Epithelial cell of prostate (primary cell): ENCODE measurements at places on chromosomes 6 and 20.
A peak's percentile ranks its signal among the peaks of the same experiment; 100 is the strongest.

DNA sequence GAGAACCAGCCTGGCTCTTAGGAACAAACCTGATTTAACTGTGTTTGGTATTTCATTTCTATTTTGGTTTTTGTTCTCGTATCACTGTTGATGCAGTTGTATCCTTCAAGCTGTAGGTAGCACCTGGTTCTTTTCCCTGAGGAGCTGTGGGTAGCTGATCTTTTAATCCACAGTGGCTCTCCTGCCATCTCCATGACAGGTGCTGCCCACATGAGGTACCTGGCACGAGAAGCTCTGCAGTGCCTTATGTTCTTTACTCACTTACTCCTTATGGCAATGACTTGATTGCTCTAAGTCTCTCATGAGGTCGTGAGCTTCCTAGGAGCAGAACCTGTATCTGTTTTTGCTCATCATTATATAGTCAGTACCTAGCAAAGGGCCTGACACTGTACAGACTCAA is 74.3 kb upstream of the EMILIN3 start:
- DNase-seq, result no peak

DNA sequence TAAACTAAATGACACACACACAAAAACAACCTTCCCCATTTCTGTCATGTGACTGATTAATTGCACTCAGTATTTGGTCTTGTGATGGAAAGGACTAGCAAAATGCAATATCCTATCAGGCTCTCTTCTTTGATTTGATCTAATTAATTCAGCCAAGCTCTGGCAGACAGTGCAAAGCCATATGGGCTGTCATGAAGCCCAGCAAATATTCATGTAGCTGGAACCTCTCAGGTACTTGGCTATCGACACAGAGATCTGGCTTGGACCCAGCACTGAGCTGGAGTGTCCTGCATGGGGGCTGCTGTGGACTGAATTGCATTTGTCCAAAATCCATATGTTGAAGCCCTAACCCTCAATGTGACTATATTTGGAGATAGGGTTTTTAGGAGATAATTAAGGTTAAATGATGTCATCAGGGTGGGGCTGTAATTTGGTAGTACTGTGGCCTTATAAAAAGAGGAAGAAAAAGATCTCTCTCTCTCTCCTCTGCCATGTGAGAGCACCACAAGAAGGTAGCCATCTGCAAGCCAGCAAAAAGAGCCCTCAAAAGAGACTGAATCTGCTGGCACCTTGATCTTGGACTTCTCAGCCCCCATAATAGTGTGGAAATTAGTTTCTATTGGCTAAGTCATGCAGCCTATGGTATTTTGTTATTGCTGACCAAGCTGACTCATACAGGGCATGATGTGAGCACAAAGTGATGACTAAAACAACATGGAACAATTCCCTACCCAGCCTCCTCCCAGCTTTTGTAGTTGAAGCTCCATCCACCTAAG is 77.1 kb downstream of the STMND1 start:
- DNase-seq, result peak; percentile 68

GRCh38 chr20:17759449-17759848 is 59.7 kb downstream of the BANF2 start:
- no peak for DNase-seq

DNA sequence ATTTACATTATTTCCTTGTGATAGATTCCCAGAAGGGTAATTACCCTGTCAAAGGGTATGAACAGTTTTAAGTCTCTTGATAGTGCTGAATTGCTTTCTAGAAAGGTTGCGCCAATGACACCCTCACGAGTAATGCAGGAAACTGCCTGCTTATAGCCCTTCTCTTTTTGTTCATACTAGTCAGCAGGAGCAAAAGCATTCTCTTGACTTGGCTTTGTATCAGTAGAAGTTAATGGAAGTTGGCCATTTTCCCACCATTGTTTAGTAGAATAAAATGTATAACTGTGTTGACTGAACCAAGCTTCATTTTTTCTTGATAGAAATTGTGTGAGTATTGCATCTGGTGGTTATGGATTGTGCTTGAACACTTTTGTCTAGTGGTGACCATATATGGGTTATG is 100.1 kb downstream of the FARS2 start:
- DNase-seq, result no peak

GRCh38 chr6:50288881-50289280 is 239.2 kb upstream of the DEFB112 start:
- DNase-seq, result no peak

GRCh38 chr6:22910370-22910769 is 341.0 kb downstream of the HDGFL1 start:
- no peak for DNase-seq

GRCh38 chr20:41456351-41456750 is 89.7 kb upstream of the EMILIN3 start:
- DNase-seq, result no peak

DNA sequence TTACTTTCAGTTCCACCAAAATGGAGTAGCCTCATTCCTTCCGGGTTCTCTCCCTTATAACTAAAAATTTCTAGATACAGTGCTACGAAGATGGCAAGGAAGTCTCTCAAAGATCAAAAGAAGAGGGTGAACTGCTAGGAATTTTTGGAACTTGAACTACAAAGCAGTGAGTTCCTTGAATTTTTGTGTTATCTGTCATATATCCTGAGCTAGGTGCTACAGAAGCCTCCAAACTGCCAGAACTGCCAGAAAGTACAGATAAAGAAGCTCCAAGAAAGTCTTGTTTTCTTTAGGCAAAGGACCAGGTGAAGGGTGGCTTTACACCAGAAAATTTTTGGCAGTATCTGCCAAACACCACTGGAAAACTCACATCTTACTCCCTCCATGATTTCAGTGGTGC is 218.8 kb upstream of the FLRT3 start:
- no peak for DNase-seq

GRCh38 chr6:137155830-137156229 is 17.6 kb downstream of the IL22RA2 start:
- DNase-seq, result peak; percentile 72

- no peak for DNase-seq
These were observed 66.5 kb downstream of the REV3L start for GRCh38 chr6:111416529-111416928.

DNA sequence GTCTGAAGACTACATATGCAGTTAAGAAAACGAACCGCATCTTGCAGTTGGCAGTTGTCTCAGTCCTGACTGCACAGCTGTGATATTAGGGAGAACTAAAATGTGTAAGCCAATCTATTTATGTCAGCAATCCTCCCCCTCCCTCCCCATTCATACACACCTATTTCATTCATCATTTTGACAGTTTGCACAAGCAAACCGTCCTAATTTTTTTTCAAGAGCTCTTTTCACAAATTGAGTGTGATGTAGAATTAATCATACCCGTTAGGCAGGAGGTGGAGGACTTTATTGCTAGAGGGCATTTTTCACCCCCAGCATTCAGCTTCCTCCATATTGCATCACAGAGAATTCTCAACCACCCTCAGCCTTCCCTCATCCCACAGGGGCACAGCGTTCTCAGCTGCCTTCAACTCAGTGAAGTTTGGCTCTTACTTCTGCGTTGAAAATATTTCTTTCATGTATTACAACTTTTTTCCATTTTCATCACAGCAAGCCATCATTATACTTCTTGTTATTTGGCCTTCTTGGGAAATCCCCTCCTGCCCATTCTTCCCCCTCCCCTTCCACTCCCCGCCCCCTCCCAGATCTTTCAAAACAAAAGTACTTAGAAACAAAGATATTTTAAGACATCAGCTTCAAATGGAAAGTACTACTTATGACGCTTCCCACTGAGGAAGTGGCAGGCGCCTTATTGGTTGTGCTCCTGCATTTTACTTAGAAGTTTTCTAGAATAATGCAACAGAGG is 37.5 kb downstream of the NOX3 start:
- peak; percentile 10 for DNase-seq

- DNase-seq, result no peak
These were observed 69.0 kb upstream of the AHI1 start for GRCh38 chr6:135566311-135567068.

- no peak for DNase-seq
These were observed 22.7 kb downstream of the LYRM2 start for GRCh38 chr6:89615882-89616281.

DNA sequence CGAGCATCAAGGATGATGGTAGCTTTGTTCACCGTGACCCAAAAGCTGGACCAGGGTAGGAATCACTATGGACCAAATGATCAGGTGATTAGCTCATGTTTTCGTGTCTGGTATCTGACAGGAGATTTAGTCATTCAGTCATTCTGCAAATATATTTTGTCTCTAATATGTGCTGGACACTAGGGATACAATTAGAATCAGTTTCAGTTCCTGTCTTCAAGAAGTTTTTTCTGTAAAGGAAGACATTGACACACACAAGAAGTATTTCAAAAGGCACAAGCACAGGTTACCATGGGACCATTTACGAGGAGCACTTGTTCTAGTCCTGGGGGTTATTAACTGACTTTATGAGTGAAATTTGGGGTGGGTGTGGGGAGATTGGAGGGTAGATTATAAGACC is 244.9 kb downstream of the HIVEP2 start:
- no peak for DNase-seq

GRCh38 chr6:70717038-70717801 is 49.5 kb downstream of the SMAP1 start:
- DNase-seq, result no peak

- DNase-seq, result no peak
These were observed 35.1 kb upstream of the RSPO3 start for GRCh38 chr6:127083231-127083962.

- no peak for DNase-seq
These were observed 109.9 kb downstream of the NOL4L start for GRCh38 chr20:32474967-32475811.

DNA sequence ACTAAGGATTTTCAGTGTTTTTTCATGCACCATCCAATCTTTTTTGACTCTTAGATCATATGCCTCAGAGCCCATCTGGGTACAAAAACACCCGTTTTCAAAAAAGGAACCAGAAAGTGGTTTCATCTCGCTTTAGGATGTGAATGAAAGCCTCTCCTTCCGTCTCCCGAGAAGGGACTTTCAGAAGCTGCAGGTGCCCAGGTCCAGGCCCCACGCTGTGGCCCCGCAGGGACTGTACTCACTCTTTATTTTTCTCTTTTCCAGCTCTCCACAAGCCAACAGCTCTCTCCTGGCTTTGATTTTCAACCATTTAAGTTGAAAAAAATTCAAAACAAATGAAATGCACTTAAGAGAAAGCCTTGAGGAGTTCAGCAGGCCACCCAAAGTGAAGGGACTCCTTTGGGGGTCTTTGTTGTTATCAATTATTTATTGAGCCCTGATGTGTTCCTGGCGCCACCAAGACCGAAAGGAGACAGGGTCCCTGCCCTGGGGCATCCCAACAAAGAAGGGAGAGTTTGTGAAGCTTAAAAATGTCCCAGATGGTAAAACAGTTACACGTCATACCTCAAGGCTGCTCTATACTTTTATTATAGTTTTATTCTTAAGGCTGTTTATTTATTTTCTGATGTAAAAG is 467.3 kb downstream of the PREX1 start:
- no peak for DNase-seq

- DNase-seq, result no peak
These were observed 18.9 kb upstream of the CCN5 start for GRCh38 chr20:44696315-44696714.

GRCh38 chr6:37528541-37528940 is 28.8 kb upstream of the CCDC167 start:
- no peak for DNase-seq

DNA sequence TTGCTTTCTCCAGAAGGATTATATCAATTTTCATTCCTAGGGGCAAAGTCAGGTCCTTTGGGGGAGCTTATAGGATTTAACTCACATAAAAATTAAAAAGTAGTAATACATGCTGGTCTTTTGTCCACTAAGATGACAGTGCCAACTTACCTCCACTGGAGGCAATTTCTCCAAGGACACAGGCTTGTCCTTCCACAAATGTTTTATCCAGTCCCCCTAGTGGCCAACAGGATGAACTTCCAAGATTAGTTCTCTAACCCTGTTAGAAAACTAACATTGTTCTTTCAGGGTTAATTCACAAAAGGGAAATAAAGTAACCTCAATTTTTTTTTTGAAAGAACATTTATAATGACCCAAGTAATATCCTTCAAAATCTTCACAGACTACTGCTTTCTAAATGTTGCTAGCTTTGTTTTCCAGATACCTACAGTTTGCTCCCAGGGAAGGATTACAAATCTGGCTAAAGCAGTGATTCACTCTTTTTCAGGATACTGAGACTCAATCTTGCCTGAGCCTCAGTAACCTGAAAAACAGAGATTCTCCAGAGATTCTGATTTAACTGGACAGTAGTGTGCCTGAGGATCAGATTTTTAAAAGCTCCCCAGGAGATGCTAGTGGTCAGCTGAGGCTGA is 31.7 kb upstream of the UBR2 start:
- DNase-seq, result peak; percentile 14

- DNase-seq, result no peak
These were observed 55.2 kb downstream of the ANKEF1 start for GRCh38 chr20:10089871-10090587.

DNA sequence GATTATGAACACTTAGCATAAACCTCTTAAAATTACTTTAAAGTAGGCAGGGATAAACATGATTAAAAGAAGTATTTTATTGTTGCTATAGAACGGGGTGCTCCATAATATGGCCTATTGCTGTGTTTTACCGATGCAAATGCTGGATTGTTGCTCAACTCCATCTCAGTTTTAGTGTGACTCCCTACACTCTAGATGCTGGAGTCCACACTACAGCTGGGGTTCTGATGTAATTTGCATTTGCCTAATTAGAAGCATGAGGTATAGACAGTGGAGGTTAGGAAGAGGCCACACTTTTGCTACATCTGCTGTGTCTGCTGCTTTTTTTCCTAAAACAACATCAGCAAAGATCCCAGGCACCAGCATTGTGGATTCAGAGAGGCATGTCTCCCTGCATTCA is 6.7 kb upstream of the HMGN3 start:
- DNase-seq, result no peak

- DNase-seq, result no peak
These were observed 293.2 kb downstream of the TSHZ2 start for GRCh38 chr20:53265304-53265875.

DNA sequence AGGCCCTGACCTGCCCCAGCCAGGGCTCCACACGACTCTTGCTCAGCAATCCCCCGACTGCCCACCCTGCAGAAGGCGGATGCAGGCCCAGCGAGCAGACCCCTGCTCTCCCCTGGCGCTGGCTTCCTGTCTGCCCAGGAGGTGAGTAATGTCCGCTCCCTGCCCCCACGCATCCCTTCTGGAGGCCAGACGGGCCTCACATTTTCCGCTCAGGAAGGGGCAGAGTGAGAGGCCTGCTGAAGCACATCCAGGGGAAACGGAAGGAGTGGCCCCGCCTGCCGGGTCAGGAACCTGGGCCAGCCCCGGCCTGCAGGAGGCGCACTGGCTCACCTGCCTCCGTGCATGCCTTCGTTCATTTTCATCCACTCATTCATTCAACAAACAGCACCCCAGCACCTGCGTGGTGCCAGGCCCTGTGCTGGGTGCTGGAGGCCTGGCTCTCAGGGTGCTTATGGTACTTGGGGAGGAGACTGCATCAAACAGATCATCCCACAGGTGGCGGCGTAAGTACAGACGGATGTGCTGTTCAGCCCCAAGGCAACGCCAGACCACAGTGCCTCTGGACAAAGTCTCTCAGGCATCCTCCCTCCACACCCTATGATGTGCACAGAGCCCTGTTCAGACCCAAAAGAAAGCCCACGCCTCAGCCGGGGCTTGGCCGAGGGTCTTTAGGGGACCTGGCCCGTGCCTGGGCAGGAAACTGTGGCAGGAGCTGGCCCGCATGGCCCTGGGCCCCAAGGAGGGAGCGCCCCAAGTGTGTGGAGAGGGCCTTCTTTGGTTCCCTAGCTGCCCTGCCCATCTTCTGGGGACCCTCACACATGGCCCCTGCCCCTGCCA is 112.1 kb downstream of the ASXL1 start:
- DNase-seq, result no peak
